ENCODE measurements at places on chromosomes 4 and X.
A peak's percentile ranks its signal among the peaks of the same experiment; 100 is the strongest.

DNA sequence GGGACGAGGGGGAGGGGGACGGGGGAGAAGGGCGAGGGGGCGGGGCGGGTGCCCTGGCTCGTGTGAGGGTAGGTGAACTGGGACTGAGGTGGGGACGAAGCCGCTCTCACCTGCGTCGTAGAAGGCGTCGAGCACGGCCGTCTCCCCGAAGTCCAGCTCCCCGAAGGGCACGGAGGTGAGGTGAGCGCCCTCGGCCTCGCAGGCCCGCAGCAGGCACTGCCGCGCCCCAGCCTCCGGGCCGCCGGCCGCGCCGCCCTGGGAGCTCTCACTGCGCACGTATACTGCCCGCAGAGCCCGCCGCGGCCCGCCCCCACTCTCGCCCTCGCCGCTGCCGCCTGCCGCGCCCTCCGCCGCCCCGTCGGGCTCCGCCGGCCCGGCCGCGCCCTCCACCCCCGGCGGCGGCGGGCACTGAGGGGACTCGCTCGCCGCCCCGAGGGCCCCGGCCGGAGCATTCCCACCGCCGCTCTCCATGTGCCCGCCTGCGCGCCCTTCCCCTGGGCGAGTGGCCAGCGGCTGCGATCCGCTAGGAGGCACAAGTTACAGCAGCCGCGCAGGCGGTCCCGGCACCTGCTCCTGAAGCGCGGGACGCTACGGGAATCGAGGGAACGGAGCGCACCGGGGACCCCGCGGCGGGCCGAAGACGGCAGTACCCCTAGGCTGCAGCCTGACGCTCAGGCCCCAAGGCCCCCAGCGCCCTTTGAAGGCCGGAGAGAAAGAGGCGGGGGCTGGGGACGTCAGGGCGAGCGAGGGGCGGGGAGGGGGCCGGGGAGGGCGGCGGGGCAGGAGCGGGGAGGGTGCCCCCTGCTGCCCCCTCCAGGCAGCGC lies at the start of gene MAP3K15:
MAP3K15 (minus strand) TSS at position 718 of the 824 bp plus-strand sequence; CDS start at position 471, 247 bp downstream.
- DNase-seq = peak; percentile 61

GRCh38 chr4:41683326-41683725 lies 65.2 kb downstream of the PHOX2B start:
- no peak for DNase-seq

- DNase-seq = no peak
Observed at GRCh38 chr4:65450899-65451298, 219.4 kb downstream of the EPHA5 start.

GRCh38 chr4:30181918-30182317 lies 538.3 kb upstream of the PCDH7 start:
- no peak for DNase-seq

- DNase-seq = no peak
Observed at GRCh38 chr4:146975036-146975435, 29.4 kb upstream of the TTC29 start.

- DNase-seq = no peak
Observed at GRCh38 chr4:86916392-86916791, 18.4 kb upstream of the AFF1 start.

All from ecto neural progenitor cell (in vitro differentiated cells).